ENCODE measurements at places on chromosomes 5 and 9.

DNA sequence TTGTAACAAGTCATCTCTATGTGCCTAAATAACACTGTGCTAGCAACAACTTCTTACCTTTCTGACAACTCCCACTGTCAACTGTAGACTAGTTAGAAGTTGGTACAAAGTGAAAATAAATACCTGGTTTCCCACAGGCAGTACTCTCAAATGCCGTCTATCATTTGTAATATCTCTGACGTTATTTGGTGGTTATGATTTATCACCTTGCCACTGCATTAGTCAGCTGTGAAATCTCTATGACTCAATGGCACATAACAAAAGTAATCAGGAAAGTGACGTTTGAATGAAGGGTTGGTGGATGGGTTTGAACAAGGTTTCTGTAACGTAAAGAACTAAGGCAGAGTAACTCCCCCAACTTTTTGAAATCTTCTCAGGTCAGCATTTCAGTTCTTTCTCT lies 592.3 kb downstream of the MAT2B start:
- DNase-seq, result no peak

- DNase-seq, result no peak
These were observed 121.8 kb upstream of the CNTLN start for GRCh38 chr9:17013010-17013409.

- no peak for DNase-seq
These were observed 692.3 kb downstream of the PTPRD start for GRCh38 chr9:9920425-9921060.

DNA sequence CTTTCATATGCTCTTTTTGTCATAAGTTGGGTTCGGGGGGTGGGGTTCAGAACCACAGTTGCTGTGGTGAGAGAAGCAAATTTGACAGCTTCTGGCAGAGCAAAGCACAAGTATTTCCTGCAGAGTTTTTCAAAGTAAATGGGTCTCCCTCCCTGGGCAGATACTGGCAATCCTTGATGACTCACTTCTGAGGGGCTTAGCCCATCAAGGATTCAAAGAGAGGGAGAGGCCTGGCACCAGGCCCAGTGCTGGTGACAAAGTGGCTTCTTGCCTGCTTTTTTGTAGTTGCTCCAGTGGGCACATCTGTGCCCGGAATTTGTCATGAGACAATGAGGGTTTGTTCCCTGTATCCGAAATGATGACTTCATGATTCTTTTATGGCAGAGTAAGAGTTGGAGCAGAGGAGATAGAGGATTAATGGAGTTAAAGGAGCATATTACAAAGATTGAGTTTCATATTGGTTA lies 46.6 kb upstream of the TNC start:
- DNase-seq, result no peak

DNA sequence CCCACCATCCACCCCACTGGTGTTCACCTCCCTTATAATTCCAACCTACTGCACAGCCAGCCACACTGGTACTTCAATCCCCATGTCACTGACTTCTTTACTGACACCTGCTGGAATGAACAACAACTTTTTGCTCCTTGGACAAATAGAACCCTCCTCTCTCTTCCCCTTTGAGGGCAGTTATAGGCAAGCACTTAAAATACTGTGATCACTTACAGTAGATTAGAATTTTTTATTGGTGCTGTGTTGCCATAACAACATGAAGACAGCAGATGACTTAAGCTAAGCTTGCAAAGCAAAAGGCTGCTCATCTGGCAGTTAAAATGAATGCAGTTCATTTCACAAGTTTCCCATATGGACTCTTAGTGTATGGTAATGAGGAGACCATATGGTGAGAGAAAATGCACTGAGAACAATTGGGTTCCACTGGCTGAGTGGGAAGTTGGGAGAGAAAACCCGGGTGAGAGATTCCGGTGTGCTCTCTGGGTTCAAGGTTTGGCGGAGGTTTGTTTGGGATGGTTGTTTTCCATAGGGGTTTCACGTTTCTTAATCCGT lies 374.3 kb downstream of the EBF1 start:
- no peak for DNase-seq

DNA sequence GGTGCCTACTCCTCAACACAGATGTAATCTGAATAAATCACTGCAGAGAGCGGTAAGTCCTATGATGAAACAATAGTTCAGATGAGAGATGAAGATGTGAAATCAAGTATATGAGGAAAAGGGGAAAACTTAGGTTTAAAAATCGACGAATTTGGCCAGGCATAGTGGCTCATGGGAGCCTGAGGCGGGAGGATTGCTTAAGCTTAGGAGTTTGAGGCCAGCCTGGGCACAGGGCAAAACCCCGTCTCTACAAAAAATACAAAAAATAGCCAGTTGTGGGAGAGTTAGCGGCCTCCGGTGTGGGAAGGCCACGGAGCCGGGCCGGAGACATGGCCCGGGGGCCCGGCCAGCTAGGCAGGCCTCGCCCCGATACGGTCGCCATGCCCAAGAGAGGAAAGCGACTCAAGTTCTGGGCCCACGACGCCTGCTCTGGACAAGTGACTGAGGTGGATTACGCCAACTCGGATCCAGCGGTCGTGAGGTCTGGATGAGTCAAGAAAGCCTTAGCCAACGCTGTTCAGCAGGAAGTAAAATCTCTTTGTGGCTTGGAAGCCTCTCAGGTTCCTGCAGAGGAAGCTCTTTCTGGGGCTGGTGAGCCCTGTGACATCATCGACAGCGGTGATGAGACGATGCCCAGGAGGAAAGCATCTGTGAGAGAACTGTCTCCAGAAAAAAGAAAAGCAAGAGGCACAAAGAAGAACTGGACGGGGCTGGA lies 62.8 kb upstream of the SUB1 start:
- no peak for DNase-seq

Measured in amygdala (tissue), 56 donors.